ENCODE measurements at places on chromosomes 16 and 17. TPM values are rescaled to one million over a fixed set of nuclear protein-coding genes. Genes with fewer than 3 reads are reported as not detected.

- no peak for DNase-seq
Observed at GRCh38 chr17:13702266-13702665, 100.5 kb upstream of the HS3ST3A1 start.

DNA sequence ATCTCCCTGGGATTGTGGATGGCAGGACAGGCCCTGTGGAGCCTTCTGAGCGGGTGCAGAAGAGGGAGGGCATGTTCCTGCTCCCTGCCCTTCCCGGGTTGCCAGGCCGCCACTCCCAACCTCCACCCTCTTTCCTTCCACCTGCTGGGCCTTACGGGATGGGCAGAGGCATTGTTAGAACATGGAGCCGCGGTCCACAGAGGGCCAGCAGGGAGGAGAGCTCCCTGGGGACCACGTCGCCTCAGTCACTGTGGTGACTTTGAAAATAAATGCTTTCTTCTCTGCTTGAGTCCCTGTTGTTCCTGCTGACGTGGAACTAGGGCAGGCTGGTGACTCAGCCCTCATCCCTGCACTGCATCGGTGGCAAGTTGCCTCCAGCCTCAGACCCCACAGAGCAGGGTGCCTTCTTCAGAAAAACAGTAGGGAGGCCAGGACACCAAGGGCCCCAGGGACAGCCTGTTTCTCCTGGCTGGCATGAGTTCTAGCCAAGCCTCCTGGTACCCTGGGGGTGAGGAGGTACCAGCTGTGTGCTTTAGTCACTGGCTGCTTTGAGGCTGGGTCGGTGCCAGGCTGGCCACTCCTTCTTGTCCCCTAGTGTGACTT is 224.9 kb downstream of the SEC14L1 start:
- DNase-seq: peak; percentile 93

ZG16B gene
- total RNA-seq: 0.53 TPM

GRCh38 chr17:14950686-14951085 is 314.4 kb downstream of the PMP22 start:
- DNase-seq: no peak

DNA sequence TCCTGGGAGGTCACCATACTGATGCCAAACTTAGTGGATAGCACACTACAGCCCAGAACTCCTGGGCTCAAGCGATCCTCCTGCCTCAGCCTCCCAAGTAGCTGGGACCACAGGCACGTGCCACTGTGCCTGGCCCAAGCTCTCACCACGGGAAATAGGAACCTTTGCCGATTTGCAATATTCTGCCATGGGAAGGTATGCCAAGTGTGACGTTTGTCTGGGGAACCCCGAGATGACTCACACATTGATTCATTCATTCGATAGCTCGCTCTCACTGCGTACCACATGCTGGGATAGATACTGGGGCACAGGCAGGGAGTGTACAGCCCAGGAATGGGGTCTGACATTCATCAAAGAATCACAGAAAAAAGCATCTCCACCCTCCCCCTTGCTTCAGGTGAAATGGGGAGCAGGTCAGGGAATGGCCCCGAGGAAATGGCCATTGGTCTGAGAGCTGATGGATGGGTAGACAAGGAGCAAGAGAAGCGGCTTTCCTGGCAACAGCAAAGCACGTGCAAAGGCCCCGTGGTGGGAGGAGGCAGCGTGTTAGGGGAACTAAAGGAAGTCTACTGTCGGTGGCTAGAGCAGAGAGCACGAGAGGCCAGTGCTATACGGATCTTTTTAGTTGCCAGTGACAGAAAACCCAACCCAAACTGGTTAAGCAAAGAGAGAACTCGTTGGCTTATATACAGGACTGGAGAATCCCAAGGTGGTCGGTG is 44.1 kb downstream of the DNAH17 start:
- peak; percentile 35 for DNase-seq

DNA sequence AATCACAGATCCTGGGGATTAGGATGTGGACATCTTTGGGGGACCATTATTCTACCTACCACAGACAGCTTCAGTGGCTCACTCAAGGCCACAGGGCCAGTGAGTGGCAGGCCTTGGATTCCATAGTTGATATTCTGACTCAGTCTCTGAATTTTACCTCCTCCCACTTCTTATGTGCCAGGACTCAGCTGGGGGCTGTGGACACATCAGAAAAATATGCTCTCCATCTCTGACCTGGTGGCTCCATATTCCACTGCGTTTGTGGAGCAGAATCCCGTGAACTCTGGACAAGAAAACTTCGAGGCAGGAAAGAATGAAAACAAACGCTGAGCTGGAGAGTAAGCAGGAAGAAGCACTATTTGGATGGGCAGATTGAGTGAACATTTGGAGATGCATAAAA is 301.8 kb upstream of the MAF start:
- no peak for DNase-seq

DNA sequence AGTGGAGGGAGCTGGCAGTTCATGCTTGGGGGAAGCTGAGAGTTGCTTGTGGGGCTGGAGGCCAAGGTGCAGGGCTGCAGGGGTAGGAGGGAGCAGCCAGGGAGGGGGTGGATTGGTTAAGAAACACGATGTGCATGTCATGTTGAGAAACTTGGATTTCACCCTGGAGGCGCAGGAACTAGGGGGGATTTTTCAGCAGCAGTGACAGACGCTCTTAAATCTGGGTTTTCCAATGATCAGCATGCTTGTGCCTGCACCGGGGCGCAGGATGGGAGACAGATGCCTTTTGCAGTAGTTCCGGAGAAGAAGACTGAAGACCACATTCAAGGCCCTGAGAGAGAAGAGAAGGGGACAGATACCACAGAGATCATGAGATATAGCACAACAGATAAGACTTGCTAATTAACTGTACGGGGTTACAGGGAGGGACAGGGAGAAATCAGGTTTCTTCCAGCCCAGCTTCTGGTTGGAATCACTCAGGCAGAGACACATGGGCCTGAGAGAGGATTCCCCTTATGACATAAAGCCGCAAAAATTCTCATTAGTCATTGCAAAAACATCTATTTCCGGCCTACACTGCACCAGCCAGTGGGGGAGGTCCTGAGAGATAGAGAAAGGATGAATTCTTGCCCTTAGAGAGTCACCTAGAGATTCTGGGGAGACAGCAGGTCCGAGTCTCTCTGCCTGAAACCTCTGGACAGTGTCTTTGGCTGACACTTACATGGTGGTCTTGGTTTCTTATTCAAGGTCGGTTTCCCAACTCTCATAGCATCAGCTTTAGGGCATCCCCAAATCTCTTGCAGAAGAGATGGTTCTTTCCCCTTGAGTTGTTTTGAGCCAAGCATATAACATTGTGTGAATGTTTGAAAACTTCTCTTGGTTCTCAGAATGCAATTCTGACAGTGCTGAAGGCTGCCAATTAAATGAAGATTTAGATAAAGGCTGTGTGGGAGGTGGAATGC is 27.1 kb downstream of the CDH13 start:
- DNase-seq: peak; percentile 88

DNA sequence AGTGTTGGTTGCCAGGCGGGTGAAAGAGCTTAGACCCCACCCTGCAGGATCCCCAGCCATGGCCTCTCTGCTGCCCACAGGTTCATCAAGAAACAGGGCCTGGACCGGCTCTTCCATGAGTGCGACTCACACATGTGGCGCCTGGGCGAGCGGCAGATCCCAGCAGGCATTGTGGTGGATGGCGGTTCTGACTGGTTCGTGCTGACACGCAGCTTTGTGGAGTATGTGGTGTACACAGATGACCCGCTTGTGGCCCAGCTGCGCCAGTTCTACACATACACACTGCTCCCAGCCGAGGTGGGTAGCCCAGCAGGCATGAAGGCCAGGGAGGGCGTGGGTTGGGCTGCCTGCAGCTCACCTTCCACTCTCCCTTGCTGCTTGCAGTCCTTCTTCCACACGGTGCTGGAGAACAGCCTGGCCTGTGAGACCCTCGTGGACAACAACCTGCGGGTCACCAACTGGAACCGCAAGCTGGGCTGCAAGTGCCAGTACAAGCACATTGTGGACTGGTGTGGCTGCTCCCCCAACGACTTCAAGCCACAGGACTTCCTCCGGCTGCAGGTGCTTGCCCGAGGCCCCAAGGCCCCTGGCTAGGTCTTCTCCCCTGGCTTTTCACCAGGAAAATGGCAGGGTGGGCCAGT is 9.9 kb downstream of the XYLT2 start:
- DNase-seq: peak; percentile 51

DNA sequence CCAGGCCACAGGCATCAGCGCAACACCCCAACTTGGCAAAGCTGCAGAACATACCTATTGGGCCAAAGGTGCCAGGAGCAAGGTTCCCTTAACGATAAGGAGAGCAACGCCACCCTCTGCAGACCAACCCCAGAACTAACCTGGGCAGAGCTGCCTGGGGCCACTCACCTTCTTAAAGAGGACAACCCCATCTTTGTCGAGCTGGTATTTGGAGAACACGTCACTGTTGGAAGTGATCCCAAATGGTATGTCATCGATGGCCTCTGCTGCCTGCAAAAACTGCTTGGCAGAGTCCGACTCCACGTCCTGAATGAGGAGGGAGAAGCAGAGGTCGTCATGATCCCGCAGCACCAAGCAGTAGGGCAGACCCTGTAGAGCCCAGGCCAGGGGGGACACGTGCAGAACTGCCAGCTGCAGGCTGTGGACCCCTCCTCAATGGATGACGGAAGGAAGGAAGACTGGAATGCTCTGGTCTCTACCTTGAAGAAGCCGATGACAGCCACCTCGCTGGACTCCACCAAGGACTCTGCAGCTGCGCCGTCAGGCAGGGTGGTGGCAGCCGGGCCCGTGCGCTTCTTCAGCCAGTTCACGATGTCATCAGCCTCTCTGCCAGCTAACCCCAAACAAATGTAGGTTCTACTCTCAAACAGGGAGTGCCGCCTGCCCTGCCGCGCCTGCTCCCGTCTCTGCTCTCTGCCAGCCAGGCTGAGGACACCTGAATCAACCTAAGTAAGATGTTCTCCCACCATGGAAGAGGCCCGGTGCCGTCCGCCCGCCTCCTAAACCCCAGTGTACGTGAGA is 5.2 kb downstream of the P4HB start:
- no peak for DNase-seq

DNA sequence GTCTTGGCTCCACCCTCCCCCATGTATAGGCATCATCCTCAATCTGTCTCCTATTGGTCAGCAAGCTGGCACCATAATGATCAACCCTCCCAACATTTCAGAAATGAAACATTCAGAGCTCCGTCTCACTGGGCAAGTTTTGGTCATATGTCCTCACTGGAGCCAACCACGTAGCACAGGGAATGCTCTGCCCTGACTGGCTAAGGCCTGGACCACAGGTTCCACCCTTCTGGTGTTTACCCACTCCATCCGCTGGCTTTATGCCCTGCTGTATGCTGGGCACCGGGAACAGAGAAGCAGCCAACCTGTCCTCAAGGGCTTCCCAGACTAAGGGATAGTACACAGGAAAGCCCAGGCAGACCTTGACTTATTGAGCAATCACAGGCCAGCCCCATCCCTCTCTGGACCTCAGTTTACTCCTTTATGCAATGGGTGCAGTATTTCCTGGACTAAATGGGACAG is 20.5 kb downstream of the MYO15A start:
- DNase-seq: no peak

DNA sequence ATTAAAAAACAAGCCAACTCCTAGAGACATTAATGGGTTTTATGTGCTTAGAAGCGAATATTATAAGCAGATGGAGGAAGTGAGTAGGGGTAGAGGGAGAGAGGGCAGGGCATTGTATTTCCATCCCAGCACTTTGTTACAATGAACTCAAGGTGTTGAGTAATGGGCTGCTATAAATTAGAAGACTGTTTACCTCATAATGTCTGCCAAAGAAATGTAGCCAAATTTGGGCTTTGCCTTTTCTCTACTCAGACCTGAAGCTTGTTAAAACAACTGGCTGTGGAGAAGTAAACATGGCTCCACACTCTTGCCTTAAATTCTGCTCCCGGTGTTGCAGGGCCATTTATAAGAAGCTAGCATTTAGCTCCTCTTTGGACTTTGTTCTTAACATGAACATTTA is 134.7 kb downstream of the PMP22 start:
- DNase-seq: no peak

PLEKHG4 gene
- 5.0 TPM for total RNA-seq

- DNase-seq: no peak
Observed at GRCh38 chr17:74012465-74012864, 191.0 kb upstream of the RPL38 start.

- DNase-seq: no peak
Observed at GRCh38 chr17:71067669-71068407, 898.5 kb downstream of the KCNJ2 start.
